ENCODE measurements at places on chromosomes 3 and 15. TPM values are rescaled to one million over a fixed set of nuclear protein-coding genes. Genes with fewer than 3 reads are reported as not detected.

The GABRB3 gene
- polyA plus RNA-seq: 7.8 TPM

GRCh38 chr3:156353563-156353962, 201.4 kb downstream of the SSR3 start:
- no peak for DNase-seq

GRCh38 chr3:24004171-24004938, 59.3 kb downstream of the NR1D2 start:
- no peak for DNase-seq

DNA sequence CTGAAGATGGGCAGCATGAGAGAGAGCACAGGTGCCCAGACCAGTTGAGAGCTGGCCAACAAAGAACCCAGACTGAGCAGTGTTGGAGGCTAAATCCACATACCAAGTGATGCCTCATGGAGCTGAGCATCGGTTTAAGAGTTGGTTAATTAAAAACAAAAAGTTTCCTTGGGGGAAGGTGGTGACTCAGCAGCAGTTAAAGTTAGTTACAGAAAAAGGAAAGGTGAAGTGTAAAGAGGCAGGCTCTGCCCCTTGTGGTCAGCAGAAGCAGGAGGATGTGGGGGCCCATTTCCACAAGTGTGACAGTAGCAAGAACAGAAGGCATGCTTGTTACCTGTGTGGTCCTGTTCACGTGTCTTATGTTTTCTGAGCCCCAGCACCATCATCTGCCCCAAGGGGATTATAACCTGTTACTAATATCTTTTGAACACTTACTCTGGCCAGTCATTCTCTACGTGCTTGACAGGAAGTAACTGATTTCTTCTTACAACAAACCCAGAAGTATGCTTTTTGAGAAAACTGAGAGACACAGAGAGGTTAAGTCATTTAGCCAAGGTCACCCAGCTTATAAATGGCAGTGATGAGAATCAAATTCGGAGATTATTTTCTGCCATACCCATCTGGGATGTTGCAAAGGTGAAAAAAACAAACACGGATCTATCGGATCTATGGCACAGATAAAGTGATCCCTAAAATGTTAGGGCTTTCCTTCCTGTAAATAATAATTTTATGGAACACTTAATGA, 91.0 kb downstream of the EPHB1 start:
- no peak for DNase-seq

GRCh38 chr3:139505829-139506386, 29.6 kb upstream of the RBP2 start:
- DNase-seq: no peak

DNA sequence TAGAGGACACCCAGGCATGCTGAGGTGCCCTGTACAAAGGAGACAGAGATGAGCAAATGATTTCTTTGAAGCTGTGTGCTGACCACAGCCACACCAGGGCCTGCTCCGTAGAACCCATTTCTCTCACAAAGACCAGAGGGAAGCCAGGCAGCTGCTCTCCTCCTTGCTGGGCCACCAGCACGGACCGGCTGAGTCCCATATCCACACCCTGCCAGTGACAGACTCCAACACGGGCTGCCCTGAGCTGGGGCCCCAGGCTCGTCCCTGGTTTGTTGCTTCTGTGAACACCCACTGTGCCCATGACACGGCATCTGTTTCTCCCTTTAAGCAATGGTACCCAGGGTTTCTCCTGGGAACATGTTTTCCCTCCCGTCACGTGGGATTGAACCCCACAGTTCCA, 284.5 kb downstream of the ADAMTS17 start:
- no peak for DNase-seq

DNA sequence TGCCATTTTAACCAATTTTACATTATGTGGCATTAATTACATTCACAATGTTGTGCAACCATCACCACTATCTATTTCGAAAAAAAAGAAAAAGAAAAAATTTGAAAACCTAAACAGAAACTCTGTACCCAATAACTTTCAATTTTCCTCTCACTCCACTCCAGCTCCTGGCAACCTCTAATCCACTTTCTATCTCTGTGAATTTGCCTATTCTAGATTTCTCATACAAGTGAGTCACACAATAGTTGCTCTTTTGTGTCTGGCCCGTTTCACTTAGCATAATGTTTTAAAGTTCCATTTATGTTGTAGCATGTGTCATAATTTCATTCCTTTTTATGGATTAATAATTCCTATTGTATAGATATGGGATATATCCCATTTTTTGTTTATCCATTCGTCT, 53.3 kb upstream of the TBC1D5 start:
- DNase-seq: no peak

- no peak for DNase-seq
Observed at GRCh38 chr15:41907141-41907540, 13.3 kb upstream of the SPTBN5 start.

- DNase-seq: no peak
Observed at GRCh38 chr15:86650094-86650493, 570.4 kb downstream of the AGBL1 start.

DNA sequence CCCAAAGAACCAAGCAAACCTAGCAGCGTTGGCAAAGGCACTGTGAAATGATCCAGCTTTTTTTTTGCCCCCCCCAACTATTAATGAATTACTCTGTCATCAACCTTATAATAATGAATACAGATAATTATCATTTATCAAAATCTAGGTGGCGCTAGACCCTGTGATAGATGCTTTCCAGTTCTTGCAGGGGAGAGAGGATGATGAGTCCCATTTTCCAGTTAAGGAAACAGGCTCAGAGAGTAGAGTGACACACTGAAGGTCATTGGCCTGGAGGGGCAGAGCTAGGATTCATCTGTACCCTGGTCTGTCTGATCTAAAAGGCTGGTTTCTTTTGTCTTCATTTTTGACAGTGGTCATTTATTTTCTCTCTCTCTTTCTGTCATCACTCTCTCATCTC, 5.0 kb downstream of the ACOX2 start:
- no peak for DNase-seq

DNA sequence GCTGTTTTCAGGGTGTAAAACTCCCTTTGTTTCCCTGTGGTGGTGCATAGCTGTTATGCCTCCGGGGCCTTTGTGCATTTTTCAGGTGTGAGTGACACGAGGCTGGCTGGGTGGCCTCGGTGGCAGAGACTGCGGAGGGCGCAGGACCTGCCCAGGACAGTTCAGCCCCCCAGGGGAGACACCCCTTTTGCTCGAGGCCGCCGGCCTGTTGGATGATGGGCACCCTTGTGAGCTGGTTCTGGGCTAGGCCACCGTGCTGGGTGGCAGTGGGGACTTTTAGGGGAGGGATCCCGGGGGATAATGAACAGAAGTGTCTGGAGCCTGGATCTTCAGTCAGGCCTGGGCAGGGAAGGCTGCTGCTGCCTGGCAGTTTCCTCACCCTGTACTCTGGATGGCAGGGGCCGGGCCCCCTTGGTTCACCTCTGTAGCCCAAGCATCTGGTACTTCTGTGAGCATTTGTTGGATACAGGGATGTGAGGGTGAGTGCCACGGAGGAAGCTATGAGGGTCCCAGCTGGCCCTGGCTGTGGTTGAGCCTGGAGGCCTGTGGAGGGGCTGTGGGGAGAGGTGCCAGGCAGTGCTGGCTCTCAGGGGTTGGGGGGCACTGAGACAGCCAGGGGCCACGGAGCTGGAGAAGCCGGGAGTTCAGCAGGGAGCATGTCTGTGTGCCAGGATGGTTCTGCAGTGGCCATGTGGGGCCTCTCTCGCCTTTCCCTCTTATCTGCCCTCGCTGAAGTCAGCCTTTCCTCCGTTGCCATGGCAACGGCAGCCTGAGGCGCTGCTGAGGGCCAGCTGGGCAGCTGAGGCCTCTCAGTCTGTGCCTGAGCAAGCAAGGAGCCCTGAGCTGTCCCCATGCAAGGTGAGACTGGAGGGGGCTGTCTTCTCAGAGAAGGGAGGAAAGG, 49.0 kb downstream of the KY start:
- peak; percentile 61 for DNase-seq

GRCh38 chr3:11499144-11499543, 144.6 kb downstream of the VGLL4 start:
- no peak for DNase-seq

DNA sequence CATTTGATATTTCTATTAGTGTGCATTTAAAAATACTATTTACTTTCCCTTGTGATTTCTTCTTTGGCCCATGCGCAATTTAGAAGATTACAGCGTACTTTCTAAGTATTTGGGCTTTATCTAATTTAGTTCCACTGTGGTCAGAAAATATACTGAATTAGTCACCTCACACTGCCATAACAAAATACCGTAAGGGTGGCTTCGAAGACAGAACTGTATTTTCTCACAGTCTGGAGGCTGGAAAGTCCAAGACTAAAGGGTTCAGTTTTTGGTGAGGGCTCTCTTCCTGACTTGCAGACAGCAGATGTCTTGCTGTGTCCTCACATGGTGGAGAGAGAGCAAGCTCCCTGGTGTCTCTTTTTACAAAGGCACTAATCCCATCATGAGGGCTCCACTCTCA, 286.2 kb downstream of the ADAMTSL3 start:
- DNase-seq: no peak
